Upper lobe of right lung (tissue), 1 donor: ENCODE measurements at places on chromosomes 16 and 17.

DNA sequence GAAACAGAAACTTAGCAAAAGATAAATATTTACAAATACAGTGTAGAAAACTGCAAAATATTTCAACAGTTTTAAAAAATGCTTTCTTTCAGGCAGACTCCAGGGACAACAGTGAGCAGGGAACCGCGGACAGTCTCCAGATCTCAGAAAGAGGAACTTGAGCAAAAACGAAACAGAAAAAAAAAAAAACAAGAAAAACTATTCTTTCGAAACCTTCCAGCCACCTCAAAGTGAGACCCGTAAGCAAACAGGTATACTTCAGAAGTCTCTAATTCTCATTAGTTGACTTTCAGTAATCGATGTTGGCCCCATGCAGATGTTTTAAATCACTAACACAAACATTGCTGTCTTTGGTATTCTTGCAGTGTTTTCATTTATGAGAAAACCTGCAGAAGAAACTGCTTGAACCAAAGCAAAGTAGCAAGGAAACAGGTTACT is 15.7 kb upstream of the CCL1 start:
- no peak for DNase-seq

- DNase-seq: no peak
Observed at GRCh38 chr16:50635505-50636392, 45.4 kb downstream of the SNX20 start.

- no peak for DNase-seq
Observed at GRCh38 chr17:81523402-81524038, 4.7 kb upstream of the FSCN2 start.

DNA sequence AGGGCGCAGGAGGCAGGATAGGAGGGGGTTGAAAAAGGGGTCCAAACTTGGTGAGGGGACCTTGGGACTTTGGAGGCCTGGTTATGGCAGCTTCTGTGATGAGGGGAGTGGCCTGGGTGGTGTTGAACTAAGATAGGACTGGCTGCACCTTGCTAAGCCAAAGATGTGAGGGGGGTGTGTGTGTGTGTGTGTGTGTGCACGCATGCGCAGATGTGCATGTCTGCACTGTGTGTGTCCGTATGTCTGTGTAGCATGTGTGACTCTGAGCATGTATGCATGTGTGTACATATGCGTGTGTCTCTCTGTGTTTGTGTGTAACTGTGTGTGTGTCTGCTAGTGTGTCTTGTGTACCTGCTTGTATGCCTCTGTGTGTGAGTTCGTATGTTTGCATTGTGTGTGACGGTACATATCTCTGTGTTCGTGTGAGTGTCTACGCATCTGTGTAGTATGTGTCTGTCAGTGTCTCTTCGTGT is 4.1 kb downstream of the SLC16A5 start:
- DNase-seq: no peak

DNA sequence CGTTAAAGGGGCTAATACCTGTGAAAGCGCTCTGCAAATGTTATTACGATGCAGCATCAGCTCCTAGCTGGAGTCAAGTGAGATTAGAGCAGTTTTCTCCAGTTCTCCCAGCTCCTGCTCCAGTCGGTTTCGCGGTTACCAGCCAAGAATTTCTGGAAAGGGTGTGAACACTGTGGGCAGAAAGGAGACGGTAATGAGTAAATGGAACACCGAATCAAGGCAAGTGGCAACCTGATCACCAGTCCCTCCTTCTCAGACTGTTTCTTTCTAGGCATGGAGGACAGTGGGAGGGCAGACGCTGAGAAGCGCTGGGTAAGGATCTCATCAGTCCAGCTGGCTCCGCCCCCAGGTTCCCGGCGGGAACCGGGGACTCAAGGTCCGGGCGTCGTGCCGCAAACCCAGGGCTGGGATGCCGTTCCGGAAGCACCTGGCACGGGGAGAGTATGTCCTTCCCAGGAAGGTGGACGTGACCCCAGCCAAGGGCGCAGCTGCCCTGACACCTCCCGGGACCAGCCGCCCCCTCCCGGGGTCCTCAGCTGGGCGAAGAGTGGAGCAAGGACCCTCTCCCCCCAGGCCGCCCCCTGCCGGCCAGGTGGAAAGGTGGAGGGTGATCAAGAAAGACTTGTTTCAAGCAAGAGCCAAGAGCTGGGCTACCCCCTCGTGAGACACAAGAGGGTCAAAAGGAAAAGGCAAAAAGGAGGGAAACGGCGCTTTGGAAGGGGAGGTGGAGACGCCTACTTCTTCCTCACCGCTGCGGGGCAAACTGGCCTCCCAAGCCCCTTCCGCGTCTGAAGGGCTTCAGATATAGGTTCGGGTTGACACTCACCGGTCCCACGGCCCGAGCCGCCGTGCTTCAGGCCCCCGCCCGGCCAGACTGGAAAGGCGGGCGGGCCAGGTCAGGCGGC is 481 bp downstream of the MYO19 start:
- peak; percentile 88 for DNase-seq

GRCh38 chr17:81514489-81514738 is 1.8 kb upstream of the ACTG1 start:
- DNase-seq: no peak

DNA sequence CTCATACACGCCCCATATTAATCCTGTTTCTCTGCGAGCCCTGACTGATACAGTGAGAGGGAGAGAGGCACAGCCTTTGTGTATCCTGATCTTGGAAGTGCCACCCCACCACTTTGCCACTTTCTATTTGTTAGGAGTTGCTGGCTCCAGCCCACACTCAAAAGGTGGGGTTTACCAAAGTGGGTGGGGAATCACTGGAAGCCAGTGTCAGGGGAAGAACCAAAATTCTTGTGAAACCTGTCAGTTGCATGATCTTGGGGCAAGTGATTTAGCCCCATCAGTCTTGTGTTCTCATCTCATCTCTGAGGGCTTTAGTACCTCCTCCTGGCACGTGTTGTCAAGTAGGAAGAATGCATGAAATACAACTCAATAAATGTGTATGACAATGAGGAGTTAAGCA is 119.5 kb downstream of the SOX9 start:
- DNase-seq: no peak

DNA sequence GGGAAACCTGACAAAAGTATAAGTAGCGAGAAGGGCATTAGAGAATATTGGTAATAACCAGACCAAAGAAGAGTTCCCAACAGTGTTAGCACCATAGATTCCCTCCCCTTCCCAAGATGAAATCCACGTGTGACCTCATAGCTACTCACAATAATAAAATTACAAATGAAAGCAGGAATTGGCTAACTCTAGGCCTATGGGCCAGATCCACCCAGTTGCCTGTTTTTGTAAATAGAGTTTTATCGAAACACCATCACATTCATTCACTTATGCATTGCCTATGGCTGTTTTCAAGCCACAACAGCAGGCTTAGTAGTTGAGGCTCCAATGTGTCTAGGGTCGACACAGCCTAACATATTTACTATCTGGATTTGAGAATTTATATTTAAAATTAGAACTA is 7.8 kb downstream of the CPHXL start:
- DNase-seq: no peak

DNA sequence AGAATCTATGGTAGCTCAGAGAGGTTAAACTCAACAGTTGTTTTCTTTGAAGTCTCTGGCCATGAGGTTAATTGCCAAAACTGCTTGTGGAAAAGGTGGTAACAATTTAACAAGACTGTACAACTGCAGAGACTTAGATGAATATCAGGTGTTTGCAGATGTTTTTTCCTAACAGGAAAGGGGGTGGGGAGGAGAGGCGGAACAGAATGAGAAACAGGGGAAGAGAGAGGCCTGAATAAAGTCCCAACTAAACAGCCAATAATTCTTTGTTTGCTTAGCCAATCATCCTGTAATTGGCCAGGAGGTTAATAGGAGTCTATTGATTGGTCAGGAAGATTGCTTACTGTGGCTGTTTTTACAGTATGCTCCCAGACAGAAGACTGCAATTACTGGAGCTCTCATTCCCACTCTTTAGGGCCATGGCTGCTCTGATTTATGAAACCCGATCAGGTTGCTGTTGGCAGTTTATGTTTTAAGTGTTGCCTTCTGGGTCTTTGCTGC is 249.7 kb upstream of the TBX2 start:
- no peak for DNase-seq

DNA sequence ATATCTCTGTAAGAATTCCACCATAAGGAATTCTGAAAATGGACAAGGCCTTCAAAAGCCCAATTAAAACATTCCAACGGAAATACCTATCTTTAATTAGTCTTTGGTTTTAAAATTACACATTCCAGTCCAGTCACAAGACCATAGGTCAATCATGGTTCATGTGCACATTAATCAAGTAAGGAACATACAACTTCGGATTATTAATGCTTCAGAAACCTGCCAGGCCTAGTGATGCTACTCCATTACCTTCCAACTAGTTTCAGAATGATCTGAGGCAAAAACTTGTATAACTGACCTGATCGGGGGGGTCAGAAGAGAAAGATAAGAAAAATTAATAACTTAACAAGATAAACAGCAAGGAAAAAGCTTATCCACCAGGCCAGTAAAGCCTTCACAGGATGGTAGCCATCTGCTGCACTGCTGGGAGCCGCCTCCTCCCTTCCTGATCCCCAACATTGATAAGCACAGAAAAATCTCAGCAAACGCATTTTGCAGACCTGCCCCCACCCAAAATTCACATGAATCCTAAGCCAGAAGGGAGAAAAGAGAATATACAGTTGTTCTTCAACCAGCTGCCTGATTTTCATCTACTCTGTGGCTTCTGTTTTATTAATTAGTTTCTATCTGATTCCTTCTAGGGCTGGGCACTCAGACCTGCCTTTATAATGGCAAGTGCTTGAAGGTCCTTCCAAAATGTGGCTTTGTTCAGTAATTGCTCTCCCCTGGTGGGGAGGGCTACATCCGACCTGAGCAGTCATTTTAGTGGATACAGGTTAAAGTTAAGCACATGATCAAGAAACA is 6.0 kb downstream of the SDR42E1 start:
- no peak for DNase-seq

GRCh38 chr16:11309895-11310633 is 28.9 kb upstream of the PRM1 start:
- no peak for DNase-seq

GRCh38 chr16:76207270-76207669 is 69.9 kb upstream of the CNTNAP4 start:
- no peak for DNase-seq

GRCh38 chr16:78133919-78134318 is 34.5 kb downstream of the WWOX start:
- DNase-seq: no peak

DNA sequence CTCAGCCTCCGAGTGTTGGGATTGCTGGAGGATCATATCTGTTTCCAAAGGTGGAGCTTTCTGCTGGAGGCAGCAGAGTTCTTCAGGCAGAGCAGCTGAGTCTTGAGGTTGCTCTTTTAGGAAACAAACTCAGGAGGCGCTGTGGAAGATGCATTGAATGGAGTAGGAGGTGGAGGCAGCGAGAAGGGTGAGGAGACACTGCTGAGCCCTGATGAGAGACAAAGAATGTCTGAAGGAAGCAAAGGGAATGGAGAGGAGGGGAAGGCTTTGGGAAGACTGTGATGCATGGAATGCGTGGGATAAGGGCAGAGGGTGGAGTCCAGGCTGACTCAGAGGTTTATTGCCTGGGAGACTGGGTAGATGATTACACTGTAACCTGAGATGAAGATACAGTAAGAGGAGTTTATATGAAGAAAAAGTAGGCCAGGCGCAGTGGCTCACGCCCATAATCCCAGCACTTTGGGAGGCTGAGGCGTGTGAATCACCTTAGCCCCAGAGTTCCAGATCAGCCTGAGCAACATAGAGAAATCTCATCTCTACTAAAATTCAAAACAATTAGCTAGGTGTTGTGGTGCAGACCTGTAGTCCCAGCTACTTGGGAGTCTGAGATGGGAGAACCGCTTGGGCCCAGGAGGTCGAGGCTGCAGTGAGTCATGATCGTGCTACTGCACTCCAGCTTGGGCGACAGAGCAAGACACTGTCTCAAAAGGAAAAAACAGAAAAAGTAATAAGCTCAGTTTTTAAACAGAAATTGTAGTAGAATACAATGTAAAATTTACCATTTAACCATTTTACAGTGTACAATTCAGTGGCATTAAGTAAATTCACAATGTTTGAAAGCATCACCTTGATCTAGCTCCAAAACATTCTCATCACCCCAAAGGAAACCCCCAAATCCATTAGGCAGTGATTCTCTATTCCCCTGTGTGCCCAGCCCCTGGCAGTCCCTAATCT is 17.8 kb upstream of the TMEM219 start:
- no peak for DNase-seq

GRCh38 chr17:80182118-80182844 is 12.5 kb downstream of the CARD14 start:
- DNase-seq: no peak

GRCh38 chr16:57388359-57389086 is 16.0 kb upstream of the CCL17 start:
- DNase-seq: no peak

DNA sequence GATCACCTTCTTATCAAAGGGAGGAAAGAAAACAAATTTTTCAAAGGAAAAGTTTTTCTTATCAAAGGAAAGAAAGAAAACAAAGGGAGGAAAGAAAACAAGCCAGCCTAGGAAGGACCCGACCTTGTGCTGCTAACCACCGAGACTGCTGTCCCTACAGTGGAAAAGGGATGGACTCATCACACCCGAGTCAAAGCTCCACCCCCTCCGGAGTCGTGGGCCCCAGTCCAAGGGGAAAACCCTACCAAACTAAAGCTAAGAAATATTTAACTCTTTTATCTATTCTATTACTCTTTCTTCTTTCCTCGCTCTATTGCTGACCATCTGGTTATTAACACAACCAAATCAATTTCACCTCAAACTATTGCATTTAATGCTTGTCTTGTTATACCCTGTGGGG is 6.1 kb upstream of the ENDOV start:
- no peak for DNase-seq

DNA sequence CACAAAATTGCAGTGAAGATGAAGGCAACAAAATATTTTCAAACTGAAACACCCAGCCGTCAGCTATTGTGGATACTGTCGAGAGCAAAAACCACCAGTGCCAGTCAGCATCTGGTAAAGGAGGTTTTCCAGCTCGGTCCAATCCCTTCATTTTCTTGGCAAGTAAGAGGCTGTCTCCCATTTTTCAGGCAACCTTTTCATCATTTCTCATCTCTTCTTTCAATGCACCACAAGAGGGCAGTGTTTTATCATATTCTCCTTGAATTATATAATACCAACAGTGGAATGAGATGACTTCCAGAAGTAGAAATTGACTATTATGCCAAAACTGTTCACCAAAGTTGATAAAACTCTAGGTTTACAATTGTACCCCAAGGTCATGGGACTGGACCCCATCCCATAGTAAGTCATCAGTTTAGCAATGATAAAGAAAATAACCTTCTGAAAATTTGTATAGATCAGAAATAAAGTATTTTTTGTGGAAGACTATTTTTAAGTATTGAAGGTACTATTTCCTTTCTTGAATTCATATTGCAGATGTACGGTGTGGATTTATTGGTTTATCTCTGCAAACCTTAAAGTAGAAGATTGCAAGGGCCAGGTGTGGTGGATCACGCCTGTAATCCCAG is 16.8 kb downstream of the NQO1 start:
- no peak for DNase-seq

DNA sequence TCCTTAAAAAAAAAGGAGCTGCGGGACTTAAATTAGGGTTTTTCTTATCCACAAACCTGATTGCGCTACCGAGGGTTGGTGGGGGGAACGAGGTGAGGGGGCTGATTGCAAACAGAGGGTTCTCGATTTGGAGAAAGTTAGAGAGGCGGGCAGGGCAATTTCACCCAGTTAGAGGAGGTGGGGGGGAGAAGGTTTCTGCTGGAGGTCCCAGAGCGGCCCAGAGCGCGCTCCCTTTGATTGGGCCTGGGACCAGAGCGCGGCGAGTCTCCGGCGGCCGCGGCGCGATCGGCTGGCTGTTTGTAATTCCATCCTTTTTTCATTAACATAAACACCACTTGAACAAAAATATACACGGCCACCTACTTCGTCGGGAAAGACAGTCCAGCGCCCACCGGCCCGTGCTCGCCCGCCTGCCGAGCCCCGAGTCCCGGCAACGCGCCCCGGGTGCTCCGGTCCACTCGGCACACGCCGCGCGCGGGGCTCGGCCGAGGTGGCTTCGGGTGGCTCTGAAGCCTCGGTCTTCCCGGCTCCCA is 13.3 kb upstream of the FOXF1 start:
- no peak for DNase-seq
